Stimulated activated CD8-positive, alpha-beta memory T cell treated with anti-CD3 and anti-CD28 coated beads, Interleukin-15, amount 100 ng/mL, for 4 hours (primary cell): ENCODE measurements at places on chromosomes 1 and 21.

GRCh38 chr1:48025076-48025475 is 27.9 kb upstream of the TRABD2B start:
- DNase-seq, result no peak

- no peak for DNase-seq
Measured at GRCh38 chr1:183239793-183240525, 53.9 kb downstream of the LAMC2 start.

DNA sequence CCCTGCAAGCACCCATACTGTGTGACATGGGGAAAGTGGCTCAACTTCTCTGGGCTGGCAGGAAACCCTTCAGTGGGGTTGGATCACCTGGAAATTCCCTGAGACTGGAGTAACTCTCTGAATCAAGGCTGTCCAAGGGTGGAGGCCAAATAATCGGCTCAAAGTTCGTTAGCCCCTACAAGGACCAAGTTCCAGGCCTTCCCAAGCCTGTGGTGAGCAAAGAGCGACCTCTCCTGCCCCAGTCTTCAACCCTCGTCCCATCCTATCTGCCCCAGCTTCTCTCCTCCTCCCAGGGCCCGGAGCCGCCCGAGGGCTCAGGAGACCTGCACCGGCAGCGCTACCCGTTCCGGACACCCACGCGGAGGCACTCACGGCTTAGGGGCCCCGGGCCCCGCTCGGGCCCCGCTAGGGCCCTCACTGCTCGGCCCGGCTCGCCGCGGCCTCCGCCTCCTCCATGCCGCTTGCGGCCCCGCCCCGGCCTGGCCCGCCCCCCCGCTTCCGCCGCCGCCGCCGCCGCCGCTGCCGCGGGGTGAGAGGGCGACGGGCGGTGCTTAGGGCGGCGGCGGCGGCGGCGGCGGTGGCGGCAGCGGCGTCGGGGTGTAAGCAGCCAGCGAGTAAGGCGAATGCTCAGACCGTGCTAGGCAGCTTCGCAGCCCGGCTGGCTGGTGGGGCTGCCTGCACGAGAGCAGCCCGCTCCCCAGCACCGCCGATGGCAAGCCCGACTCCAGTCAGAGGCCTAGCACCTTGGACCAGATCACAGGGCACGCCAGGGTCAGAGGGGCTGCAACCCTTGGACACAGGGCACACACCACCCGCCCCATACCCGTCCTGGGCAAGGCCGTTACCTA is at the start of gene POMGNT1:
TSS of gene POMGNT1 (minus strand) at position 471 of the 848 bp plus-strand sequence. CDS start 613 bp downstream, outside the sequence.
- DNase-seq, result peak; percentile 61

DNA sequence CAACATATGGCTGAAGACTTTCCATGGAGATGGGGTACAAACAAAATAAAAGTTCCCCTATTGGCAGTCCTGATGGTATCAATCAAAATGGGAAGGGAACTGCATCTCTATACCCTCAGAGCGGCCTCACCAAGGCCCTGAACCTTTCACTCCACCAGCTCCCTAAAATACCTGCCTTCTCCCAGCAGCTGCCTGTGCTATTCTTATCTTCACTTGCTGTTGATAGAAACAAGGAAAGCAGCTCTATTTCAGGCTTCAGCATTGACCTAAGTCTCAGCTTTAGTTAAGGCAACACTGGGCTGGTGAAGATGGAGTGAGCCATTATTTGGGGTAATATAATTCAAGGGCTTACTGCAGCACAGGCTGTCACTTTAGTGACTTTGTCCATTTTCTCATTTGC is 21.7 kb upstream of the PIGC start:
- no peak for DNase-seq

GRCh38 chr1:44788120-44788860 is at the start of gene BEST4:
TSS of gene BEST4 (minus strand) at chr1:44788170. CDS start at chr1:44787705, 465 bp downstream.
- DNase-seq, result no peak
